GM12864 (cell line): ENCODE measurements at places on chromosomes 2 and 18.

GRCh38 chr2:27854229-27854862 lies 35.8 kb downstream of the RBKS start:
- DNase-seq = no peak

DNA sequence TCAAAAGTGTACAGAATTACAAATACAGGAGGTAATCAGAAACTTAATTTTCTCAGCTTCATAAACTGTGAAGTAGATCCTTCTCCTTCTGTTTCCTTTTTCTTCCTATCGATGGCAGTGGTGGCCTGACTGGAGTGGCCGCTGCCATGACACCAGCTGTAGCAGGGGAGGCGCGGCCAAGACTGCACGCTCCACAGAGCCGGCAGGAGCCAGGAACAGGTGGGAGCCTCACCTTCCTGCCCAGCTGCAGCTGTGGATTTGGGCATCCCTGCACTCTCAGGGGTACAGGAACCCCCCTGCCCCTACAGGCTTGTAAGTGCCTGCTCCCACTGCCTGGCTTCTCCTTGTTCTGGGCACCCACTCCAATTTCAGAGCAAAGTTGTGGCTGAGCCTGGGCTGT lies 76.1 kb downstream of the EPB41L3 start:
- DNase-seq = no peak

DNA sequence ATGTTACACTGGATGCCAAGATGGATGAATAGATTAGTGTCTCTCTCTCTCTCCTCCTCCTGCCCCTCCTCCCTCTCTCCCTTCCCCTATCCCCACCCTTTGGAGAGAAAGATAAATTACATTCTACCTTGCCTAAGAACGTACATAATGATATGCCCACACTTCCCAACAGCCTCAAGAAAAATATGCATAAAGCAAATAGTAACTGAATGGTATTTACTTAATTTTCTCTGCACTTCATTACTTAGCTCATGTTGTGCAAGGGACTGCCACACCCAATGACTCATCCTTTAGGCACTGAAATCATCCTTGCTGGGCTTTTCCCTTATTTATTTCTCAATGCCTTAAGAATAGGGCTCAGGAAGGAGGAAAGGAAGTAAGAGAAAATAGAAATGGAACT lies 137.3 kb upstream of the PID1 start:
- DNase-seq = no peak

DNA sequence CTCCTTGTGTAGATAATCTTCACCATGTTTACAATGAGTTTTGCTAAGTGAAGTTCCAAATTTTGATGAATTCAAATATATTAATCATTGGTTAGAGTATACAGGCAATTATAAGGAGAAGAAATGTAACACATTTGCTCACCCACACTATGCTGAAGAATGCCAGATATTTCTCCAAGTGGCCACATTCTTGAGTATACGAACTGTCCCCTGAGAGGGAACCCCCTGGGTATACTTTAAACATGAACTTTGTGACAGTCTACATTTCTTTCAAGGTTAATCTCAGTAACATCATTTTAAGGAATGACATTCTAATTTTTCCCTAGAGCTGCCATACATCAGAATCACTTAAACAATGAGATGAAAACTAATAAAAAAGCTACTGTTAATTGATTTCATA lies 39.8 kb upstream of the CDKL4 start:
- no peak for DNase-seq

- DNase-seq = no peak
Measured at GRCh38 chr2:236293241-236293810, 29.1 kb upstream of the ASB18 start.

GRCh38 chr18:79405019-79405780 lies 9.5 kb downstream of the NFATC1 start:
- no peak for DNase-seq
